ENCODE measurements at places on chromosomes 13 and 19. TPM values are rescaled to one million over a fixed set of nuclear protein-coding genes. Genes with fewer than 3 reads are reported as not detected.

DNA sequence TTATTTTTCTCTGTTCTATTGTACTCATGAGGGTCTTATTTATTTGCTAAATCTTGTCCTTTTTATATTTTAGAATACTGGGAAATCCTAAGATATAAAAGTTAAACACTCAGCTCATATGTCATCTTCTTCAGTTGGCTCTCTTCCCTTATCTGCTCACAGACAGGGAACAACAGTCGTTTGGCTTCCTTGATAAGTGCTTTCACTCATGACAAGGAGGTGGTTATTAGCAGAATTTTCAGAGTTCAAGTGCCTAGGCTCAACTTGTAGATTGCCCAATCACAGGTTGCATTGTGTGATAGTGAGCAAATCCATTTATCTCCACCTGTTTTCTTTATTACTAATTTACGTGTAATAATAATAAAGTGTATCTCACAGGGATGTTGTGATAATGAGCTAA is 620.3 kb upstream of the PCDH20 start:
- DNase-seq = no peak

DNA sequence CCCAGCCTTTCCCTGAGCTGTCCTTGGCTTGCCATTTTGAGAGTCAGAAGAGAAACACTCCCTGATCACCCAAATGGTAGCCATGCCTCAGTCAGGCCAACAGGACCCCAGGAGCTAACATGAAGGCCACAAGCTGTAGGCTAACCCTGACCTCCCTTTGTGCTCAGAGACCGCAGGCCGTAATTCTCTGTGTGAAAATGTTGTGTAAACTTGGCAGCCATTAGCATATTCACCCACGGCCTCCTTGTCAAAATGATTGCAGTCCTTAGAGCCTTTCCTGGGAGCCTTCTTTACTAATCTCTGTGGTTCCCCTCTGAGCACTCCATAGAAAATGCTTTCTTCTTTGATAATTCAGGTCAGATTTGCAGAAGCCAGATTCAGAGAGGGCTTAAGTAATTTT is 418.9 kb downstream of the COG6 start:
- DNase-seq = no peak

GRCh38 chr19:37991176-37991835 is 84.3 kb downstream of the SIPA1L3 start:
- no peak for DNase-seq

GRCh38 chr13:44854313-44855060 is 134.8 kb downstream of the NUFIP1 start:
- no peak for DNase-seq

GRCh38 chr19:29524201-29524911 is 1.4 kb upstream of the VSTM2B start:
- DNase-seq = no peak

GRCh38 chr13:105368781-105369180 is 1166.7 kb downstream of the EFNB2 start:
- no peak for DNase-seq

- DNase-seq = no peak
Measured at GRCh38 chr13:93899981-93900380, 579.5 kb downstream of the DCT start.

DNA sequence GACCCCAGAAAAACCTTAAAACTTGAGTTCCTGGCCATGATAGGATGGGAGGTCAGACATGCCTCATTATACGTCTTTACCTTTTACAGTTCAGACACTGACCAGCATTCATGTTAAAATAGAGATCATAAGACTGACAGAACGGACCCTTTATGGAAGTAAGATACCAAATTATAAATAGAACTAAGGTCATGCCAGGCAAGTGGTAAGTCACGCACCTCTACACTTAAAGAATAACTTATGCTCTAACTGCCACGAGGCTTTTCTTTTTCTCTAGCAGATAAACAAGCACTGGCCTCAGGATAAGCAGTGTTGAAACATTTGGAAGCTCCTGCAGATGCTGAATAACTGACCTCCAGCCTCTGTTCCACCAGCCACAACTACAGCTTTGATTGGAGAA is 28.4 kb downstream of the GPR42 start:
- DNase-seq = no peak

DNA sequence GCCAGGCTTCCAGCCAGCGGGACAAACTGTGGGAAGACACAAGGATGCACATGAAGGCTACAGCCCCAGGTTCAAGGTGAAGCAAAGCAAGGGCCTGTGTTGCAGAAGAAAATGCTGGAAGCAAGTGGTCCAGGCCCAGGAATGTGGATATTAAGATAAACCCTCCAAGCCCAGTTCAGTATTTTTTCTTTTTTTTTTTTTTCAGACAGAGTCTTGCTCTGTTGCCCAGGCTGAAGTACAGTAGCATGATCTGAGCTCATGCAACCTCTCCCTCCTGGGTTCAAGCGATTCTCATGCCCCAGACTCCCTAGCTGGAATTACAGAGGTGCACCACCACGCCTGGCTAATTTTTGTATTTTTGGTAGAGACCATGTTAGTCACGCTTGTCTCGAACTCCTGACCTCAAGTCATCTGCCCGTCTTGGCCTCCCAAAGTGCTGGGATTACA is 4.4 kb downstream of the PRDX2 start:
- DNase-seq = no peak

The DDX49 gene
- 59.7 TPM for total RNA-seq

The PTPRS gene
- 182 TPM for total RNA-seq

The FCER2 gene
- not detected for total RNA-seq

The PCDH8 gene
- not detected for total RNA-seq
